ENCODE measurements at places on chromosomes 12 and 14.

- DNase-seq: no peak
Observed at GRCh38 chr12:122820838-122821271, 14.4 kb upstream of the HIP1R start.

DNA sequence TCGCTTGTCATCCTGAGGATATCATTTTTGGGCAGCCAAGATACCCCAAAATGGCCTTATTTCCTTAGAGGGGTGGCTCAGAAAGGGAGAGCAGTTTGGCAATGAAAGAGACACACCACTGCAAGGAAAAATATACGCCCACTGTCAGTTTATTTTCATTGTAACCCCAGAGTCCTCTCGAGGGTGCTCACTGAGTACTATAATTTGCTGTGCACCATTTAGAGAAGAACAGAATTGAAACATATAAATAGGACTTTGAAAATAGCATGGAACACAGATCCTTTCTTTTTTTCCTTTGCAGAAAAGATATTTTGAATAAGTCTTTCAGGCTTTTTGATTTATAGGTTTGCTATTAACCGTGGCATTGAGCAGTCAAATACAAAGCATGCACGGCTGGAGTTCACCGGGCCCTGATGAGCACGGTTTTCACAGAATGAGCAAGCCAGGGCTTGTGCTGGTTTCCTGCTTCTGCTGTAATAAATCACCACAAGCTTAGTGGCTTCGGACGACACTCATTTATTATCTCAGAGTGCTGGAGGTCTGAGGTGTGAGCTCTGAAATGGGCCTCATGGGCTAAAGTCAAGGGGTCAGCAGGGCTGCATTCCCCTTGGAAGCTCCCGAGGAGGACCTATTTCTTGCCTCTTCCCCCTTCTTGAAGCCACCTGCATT, 152.3 kb downstream of the ZNF664 start:
- no peak for DNase-seq

DNA sequence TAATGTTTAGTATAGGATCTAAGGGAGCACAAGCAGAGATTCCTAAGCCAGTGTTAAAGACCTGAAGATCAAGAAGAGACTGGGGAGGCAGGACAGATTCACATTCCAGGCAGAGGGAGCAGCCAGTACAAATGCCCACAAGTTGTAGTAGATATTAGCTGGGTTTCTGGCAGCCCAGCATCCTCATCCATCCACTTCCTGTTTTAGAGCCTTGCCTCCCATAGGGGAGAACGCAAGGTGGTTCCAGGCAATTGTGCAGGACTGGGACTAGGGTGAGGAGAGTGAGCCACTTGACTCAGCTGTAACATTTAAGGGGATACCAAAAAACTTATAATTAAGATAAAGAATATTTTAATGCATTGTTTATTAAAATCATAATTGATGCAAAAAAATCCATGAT, 71.3 kb upstream of the PSMA6 start:
- DNase-seq: no peak

DNA sequence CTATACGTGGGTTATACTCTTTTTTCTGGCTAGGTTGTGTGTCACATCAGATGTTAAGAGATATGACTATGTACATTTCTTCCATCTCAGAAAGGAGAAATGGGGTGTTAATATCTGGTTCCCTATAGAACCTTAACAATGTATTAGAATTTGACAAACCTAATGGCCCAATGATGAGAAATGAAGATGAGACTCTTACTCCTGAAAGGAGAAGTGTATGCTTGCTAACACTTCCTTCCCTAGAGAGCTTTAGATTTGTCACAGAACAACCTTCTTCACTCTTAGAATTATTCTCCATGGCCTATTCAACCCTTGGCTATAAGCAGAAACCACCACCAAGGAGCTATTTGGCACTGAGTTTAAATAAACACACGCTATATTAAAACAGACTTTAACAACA, 839.6 kb downstream of the GALC start:
- no peak for DNase-seq

DNA sequence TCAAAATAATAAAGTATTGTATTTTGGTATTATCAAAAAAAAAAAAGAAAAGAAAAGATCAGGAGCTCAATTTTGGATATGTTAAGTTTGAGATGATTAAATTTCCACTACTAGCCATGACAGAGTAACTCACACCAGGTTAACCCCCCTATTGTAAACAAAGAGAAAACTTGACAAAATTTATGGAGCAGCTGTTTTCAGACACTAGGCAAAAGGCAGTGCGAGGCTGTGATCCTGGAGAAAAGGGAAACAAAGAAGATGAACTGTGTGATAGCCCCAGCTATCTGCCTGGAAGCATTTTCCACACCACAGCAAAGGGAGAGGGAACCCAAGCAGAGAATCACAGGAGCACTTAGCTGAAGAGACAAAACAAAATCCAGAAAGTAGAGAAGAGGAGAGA, 145.0 kb downstream of the KIF21A start:
- DNase-seq: no peak
